ENCODE measurements at places on chromosomes 3 and 15.

DNA sequence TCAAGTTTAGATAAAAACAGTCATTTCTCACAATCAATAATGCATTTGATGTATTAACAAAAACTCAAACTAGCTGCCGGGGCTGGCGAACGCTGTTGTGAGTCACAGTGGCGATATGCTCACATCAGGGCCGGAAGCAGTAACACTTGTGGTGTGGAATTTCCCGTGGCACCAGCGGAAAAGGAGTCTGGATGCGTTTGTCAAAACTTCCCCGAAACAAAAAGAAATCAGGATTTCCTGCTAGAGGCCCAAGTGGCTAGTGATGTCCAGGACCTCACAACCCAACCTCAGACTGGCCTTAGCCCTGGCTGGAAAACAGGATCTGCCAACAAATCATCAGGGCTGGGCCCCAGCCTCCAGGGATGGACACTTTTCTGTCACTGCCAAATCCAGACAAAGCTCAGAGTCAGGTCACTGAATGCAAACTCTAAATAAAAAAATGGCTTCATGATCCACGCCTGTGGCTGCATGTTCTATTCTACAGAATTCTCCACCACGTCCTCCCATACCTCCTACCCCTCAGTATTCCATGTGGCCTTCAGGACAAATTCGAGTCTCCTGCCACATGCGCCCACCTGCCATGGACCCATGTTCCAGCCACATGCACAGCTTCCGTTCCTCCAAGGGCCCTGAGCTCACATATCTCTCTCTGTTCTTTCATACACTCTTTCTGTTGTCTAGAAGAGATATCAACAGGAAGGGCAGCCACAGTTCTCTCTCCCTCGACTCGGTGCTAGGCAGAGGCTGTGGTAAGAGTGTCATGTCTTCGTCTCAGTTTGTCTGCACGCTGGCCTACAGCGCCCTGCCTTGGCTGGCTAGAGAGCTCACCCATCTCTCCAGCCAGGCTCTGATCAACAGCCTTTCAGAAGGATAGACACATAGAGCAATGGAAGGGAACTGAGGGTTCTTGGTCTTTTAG lies 35.4 kb downstream of the EHD4 start:
- peak; percentile 81 for DNase-seq

GRCh38 chr15:58523634-58524033 lies 91.8 kb downstream of the LIPC start:
- DNase-seq, result no peak

- DNase-seq, result no peak
These were observed 39.3 kb downstream of the NMNAT3 start for GRCh38 chr3:139638518-139638917.

- no peak for DNase-seq
These were observed 70.7 kb downstream of the MAP2K5 start for GRCh38 chr15:67613211-67613610.

DNA sequence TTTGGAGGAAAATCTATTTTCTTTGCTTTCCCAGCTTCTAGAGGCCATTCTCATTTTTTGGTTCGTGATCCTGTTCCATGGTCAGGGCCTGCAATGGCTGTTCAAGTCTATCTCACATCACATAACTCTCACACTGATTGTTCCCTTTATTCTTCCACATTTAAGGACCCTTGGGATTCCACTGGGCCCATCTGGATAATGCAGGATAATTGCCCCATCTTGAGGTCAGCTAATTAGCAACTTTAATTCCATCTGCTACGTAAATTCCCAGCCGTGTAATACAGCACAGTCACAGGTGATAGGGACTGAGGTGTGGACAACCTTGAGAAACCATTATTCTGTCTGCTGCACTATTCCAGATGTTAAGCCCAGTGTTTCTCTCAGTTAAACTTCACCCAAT lies 311.6 kb upstream of the CNTN4 start:
- DNase-seq, result no peak
